AG10803 (cell line): ENCODE measurements at places on chromosomes 5 and 9.

DNA sequence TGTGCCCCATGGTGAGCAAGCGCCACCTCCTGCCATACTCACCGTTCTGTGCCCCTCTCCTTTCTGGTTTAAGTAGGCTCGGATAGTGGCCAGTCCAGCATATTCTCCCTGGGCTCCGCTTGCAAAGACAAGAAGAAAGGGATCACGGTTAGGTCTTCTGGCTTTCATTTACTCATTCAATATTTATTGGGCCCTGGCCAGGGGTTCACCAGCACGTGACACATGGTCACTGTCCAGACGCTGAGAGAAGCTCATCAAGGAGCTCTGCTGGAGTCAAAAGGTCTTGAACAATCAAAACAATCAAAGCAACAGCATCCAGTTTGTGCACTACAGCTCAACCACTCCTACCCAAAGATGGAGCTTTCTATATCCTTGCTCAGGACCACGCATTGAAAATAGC is 80.2 kb downstream of the GLDC start:
- no peak for DNase-seq

GRCh38 chr5:139388198-139388821 is 1.4 kb downstream of the MZB1 start:
- peak; percentile 50 for DNase-seq

GRCh38 chr5:96076451-96076850 is 114.8 kb upstream of the ELL2 start:
- DNase-seq = no peak

- no peak for DNase-seq
These were observed 42.1 kb upstream of the TAF11L2 start for GRCh38 chr5:17455942-17456341.

DNA sequence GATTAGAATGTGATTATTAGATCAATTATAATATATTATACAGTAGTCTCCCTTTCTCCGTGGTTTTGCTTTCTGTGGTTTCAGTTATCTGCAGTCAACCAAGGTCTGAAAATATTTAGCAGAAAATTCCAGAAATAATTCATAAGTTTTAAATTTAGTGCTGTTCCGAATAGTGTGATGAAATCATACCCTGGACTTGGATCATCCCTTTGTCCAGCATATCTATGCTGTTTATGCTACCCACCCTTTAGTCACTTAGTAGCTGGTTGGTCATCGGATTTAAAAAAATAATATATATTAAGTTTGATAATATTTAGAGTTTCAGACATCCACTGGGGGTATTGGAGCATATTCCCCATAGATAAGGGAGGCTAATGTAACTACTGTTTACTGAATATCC is 19.6 kb downstream of the RMI1 start:
- DNase-seq = peak; percentile 73
